ENCODE measurements at places on chromosomes 1 and 21.

- no peak for DNase-seq
These were observed 7.4 kb downstream of the POFUT2 start for GRCh38 chr21:45280178-45280821.

GRCh38 chr1:214708321-214708955, 105.4 kb downstream of the CENPF start:
- no peak for DNase-seq

- no peak for DNase-seq
These were observed 142.0 kb downstream of the MAST2 start for GRCh38 chr1:45945426-45945825.

DNA sequence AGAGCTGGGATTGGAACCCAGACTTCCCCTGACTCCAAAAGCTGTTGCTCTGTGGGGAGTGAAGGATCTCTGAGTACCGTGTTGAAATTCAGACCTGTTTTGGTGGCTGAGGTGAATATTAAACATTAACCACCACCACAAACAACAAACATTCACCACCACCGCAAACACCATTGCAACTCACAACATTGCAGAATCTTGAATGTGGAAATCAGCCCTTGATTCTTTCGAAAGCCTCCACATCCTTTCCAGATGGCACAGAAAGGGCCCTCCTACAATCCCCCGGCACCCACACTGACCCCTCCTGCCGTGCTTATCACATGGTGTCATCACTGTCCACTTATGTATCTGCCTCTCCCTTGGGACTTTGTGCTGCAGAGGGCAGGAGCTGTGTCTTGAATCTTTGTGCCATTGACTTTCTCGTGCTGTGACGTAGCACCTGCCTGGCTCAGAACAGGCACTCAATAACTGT, 1.4 kb downstream of the CDA start:
- no peak for DNase-seq

DNA sequence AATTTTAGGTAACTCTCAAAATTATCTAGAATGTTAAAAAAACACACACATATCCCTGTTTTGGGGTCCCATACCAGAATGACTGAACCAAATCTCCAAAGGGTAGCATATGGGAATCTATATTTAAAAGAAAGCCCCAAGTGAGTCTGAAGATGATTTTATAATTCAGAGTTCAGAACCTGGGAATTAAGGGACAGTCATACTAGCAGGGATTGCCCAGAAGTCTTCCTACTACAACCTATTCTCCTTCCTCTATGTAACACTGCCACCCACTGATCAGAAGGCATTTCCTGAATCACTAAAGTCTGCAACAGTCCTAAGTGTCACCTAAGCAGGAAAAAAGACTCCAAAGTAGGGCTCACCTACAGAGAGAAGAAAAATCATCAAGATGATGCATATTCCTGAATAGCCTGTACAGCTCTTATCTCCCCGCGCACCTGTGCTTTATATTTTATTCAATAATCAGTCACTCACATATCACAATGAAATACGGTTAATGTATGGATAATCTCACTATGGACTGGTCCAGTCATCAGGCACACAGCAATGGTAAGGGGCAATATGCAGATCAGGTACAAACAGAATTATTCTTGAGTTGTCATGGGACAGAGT, 4.9 kb downstream of the RGS1 start:
- no peak for DNase-seq

- DNase-seq: no peak
These were observed 8.8 kb downstream of the UBL4B start for GRCh38 chr1:110120960-110121561.
